ENCODE measurements at places on chromosomes 3 and 15.

DNA sequence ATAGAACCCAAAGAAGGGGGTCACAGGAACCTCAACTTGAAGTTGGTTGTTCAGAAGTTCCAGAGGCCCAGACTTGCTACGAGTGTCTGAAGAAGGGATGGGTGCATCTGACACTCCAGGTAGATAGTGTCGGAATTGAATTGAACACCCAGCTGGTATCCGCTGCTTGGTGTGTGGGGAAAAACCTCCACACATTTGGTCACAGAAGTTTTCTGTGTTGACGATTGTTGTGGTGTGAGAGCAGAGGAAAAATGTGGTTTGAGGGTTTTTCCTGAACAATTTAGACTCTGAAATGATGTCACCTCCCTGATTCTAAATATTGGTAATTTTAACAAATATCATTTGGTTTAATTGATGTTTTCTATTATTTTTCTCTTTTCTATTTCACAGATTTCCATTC is 218.8 kb upstream of the CTNNB1 start:
- no peak for DNase-seq

DNA sequence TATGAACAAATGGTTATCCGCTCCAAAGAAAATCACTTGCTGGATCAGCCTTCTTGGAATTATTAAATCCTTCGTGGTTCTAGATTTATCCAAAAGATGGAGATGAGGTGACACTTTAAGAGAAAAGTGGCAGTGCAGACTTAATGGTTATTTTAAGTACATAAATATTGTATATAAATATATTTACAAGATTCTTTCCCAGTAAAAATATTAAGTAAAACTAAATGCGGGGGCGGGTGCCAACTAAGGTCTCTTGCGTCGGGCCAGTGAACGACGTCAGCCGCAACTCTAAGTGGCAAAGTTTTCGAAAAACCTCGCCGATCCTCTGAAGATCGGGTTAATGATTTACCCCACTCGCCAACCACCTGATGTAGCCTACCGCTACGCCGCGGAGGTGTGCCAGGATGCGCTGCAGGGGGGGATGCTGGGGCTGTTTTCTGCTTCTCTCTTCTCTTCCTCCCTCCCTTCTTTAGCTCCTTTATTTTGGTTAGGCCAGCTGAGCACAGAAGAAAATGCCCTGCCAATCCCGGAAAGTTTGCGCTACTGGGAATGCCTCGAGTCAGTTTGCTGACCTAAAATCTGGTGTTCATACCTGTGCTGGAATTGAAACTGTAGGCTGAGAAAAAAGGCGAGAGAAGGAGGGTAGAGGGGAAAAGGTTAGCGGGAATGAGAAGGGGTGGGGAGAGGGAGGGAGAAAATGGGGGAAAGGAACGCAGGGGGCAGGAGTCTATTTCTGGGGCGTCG is 7.6 kb upstream of the FOXB1 start:
- no peak for DNase-seq

- DNase-seq, result no peak
These were observed 5.2 kb downstream of the GCSAM start for GRCh38 chr3:112127522-112128494.

GRCh38 chr15:48984811-48985352 is 21.2 kb upstream of the SHC4 start:
- peak; percentile 35 for DNase-seq

GRCh38 chr15:96564546-96564945 is 234.0 kb downstream of the NR2F2 start:
- DNase-seq, result no peak

DNA sequence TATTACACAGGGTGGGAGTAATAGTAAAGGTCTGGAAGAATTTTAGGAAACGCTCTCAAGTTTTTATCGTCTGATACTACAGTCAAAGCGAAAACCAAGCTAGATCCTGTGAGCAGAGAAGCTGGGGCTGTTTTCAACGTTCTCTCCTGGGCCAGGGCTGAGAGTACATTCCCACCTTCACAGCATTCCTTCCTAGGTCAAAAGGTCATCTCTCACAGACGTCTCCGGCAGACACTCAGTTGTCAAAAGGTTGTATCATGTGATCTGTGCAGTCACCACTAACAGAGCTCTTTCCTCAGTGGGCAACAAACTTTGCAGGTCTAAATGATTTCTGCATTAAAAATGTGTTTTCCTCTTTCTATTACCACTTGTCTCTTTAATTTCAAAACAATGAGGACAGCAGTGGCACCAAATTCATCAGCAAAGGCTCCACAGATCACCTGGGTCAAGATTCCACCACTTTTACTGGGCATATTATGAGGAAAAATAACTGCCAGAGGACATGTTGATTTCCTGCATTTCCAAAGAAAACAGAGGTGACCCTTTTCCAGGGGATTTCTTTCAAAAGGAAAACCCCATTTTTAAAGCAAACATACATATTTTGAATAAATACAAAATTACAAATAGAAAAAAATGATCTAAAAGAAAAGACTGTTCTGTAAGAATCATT is 41.9 kb downstream of the MEIS2 start:
- DNase-seq, result no peak

GRCh38 chr3:71026634-71027578 is 556.6 kb downstream of the FOXP1 start:
- DNase-seq, result peak; percentile 32

- no peak for DNase-seq
These were observed 2.2 kb downstream of the USP3 start for GRCh38 chr15:63506537-63507035.

GRCh38 chr3:174094669-174095068 is 697.1 kb downstream of the NLGN1 start:
- DNase-seq, result no peak
